ENCODE measurements at places on chromosomes 5 and 9.
A peak's percentile ranks its signal among the peaks of the same experiment; 100 is the strongest.

DNA sequence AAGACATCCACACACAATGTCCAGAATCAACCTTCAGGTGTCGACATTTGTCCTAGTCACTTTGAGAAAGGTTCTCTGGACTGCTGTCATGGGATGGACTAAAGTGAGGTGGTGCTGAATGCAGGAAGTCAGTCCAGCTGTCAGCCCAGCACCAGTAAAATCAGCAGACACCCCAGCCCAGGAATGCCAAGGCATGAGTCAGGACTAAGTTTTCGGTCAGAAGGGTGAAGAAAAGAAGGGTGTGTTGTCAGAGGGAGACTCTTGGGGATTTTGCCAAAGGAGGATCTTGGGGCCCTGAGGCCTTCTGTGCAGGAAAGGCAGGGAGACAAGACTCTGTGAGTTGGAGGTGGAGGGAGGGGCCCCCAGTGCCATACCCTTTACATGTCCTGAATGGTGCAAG is 69.0 kb upstream of the XPA start:
- DNase-seq, result no peak

GRCh38 chr5:154917757-154918156 is 20.3 kb downstream of the GEMIN5 start:
- DNase-seq, result no peak

GRCh38 chr5:161258438-161258837 is 288.1 kb downstream of the GABRB2 start:
- DNase-seq, result no peak

- no peak for DNase-seq
Measured at GRCh38 chr9:138043061-138043410, 165.5 kb downstream of the CACNA1B start.

DNA sequence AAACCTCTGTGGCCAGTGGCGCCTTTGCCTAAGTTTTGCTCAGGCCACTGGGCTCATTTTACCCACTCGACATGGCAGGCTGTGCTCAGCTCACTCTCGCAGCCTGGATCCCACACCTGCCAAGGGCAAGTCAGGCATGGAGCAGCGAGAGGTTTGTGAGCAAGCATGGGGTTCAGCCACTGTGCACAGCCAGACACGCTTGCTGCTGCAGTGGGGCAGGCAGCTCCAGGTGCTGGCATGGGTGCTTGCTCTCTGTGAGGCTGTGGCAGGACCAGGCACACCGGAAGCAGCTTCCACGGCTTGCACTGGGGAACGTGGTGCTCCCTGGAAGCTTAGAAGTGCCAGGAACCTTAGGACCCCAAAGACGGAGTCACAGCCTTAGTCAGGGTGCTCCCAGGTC is 470.1 kb downstream of the CDH9 start:
- DNase-seq, result no peak

DNA sequence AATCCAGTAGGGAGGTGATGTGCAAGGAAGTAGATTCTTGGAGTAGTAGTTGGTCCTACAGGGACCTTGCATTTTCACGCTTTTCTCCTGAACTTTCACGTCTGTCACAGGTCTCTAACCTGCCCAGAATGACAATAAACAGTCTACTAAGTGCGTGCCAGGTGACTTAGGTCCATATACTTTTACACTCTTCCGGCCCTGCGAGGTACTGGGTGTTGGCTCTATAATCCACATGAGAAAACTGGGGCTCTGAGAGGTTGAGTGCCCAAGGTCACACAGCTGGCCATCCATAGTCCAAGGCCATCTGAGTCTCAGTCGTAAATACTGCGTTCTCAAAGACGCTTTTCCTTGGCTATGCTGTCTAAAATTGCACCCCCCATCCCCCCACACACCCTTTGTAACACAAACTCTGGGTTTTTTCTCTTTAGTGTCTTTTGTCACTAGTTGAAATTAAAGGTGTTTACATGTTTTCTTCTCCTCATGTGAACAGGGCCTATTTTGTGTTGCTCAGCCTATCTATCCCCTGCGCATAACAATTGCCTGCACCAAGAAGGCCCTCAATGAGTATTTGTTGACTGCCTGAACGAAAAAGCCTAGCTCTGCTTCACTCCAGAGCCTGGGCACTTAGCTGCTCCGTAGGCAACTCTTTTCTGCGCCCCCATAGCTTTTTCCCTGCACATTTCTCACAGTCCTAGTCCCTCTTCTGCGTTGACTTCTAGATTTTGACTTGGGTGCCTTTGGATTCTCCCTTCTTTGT is 943 bp downstream of the SFXN1 start:
- no peak for DNase-seq

- no peak for DNase-seq
Measured at GRCh38 chr5:83179966-83180365, 102.6 kb downstream of the XRCC4 start.

GRCh38 chr5:163497315-163497714 is 8.1 kb upstream of the MAT2B start:
- no peak for DNase-seq

- DNase-seq, result peak; percentile 6
Measured at GRCh38 chr5:11234501-11234911, 473.5 kb upstream of the DAP start.

GRCh38 chr5:42854795-42855194 is 43.1 kb upstream of the SELENOP start:
- DNase-seq, result no peak

GRCh38 chr9:116569111-116569510 is 118.0 kb upstream of the TRIM32 start:
- DNase-seq, result no peak

- DNase-seq, result no peak
Measured at GRCh38 chr5:176814836-176815438, 4.6 kb downstream of the UNC5A start.

DNA sequence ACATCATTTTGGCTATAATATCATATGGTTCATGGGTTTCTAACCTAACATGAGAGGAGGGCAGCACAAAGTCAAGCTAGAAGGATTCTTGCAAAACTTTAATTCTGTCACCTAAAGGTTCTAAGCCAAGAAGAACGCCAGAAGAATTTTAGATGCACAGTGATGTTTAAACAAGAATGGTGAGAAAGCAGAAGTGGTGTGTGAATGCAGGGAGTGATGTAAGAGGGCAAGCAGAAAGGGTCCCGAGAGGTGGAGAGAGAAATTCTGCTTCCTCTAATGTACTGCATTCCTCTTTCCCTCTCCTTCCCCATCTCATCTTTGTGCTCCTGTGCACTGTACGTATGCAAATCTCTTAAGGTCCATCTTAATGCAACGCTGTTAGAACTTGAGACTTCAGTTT is 2.1 kb upstream of the TRMO start:
- no peak for DNase-seq

GRCh38 chr5:102832445-102832844 is 77.3 kb downstream of the PAM start:
- no peak for DNase-seq

- DNase-seq, result no peak
Measured at GRCh38 chr5:154849264-154849785, 1.1 kb downstream of the FAXDC2 start.

GRCh38 chr9:27379311-27380251 is 82.6 kb upstream of the EQTN start:
- DNase-seq, result no peak

DNA sequence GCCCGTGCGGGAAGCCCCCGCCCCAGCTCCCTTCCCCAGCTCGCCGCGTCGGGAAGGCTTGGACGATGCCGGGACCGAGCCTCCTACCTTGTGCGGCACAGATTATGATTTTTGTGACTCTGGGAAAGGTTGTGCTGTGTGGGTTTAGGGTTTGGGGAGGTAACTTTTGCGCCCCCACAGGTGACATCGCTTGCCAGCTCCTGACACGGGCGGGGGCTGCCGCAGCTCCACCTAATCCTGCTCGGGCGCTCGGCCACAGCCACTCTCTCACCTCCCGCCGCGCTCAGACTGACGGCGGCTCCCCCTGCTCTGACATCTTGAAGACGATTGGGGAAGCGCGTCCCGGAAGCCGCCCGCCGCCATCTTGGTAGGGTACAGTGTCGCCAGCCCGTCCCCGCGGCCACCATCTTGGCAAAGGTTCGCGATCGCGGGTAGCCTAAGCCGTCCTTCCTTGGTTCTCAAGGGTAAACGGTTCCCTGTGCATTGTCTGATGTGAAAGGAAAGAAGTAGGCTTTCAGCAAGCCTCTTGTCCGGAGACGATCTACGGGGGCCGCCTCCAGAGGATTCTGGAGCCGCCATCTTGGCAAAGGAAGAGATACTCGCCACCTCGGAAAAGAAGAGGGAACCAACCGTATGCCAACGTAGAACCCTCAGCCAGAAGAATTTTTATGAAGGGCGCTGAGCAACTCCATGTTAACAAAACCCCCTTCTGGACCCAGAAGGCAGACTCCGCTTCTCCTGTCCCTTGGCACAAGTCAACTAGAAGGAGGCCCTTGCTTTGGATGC is 1.8 kb upstream of the NR3C1 start:
- peak; percentile 92 for DNase-seq

DNA sequence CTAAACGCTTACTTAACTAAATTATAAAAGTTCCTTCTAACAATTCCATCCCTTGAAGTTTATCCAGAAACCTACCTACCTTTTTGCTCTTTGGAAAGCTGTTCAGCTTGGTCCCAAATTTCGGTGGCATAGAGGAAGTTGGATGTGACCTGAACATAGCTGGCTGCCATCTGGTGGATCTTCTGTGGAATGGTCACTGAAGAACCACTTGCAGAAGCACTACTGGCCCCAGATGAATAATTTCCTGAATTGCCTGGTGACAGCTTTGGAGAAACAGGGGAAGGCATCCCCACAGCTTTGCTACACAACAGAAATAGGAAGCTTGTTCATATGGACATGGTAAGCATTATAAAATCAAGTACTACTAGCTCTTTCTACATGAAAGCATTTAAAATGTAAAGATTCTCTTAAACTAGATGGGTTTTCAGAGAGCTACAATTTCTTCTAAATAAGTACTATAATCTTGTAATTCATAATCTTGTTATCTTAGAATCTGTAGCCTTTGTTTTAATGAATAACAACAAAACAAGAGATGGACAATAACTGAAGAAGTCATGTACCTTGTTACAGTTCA is 9.9 kb downstream of the LEAP2 start:
- DNase-seq, result peak; percentile 57

- DNase-seq, result no peak
Measured at GRCh38 chr5:76859591-76860247, 9.9 kb downstream of the S100Z start.

DNA sequence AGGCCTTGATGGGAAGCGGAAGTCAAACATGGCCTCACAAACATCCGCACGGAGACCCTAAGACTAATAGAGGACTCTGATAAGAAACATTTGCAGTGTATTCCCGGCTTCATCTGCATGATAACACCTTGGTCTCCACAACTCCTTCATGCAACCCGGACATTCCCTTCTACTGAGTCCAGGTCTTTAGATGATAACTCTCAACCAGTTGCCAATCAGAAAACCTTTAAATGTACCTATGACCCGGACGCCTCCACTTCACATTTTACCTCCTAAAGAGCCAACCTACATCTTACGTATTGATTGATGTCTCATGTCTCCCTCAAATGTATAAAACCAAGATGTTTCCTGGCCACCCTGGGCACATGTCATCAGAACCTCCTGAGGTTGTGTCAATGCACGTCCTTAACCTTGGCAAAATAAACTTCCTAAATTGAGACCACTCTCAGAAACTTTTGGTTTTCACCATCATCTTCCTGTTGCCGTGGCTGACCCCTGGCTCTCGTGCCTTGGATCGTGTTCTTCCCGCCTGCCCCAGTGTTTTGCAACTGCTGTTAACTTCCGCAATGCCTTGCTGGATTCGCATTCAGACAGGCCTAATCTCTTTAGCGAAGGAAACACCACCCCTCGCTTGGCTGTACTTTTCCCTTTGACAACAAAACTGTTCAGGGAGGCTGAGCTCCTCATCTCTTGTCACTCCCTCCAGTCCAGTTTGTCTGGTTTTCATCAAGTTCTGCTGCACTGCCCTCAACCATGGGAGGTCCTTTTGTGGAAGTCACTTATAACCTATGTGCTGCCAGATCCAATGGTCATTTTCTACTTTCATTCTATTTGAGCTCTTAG is 1.1 kb upstream of the DAP start:
- peak; percentile 53 for DNase-seq

- DNase-seq, result no peak
Measured at GRCh38 chr5:57986761-57987341, 473.0 kb downstream of the PLK2 start.

- DNase-seq, result no peak
Measured at GRCh38 chr9:94586316-94586715, 7.3 kb downstream of the FBP2 start.

DNA sequence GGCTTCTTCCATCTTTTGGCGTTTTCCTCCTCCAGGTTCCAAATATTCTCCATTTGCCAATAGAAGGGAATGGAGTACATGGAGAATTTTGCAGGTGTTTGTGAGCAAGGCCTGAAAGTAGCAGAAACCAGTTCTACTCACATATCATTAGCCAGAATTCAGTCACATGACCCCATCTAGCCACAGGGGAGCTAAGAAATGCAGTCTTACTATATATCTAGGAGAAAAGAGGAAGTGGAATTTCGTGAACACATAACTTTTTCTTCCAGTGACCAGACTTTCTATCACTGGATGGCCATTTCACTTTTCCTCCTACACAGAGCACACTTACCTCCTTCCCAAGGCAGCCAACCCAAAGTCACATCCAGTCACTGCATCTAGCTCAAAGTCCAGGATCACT is 55.1 kb downstream of the LOX start:
- no peak for DNase-seq

GRCh38 chr9:121219530-121219929 is 17.9 kb upstream of the RAB14 start:
- no peak for DNase-seq

GRCh38 chr9:8070779-8071444 is 271.3 kb upstream of the DMAC1 start:
- DNase-seq, result no peak

DNA sequence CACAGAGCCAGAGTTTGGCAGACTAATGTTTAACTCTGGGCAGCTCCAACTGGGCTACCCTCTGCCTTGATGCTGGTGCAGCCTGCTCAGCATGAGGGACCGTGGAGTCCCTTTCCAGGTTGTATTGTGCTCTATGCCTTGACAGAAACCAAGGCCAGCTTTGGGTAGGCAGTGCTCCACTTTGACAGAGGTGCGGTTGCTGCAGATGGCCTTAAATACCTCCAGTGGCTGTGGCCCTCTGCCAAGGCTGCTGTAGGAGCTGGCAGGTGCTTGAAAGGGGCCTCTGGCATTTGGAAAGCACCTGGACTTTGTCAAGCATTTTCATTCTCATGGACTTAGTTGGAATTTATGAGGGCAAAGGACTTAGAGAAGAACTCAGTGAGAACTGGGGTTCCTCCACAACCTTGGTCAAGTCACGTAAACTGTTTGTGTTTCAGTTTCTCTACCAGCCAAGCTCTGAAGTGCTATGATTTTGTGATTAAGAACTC is 249.7 kb upstream of the ZNF462 start:
- DNase-seq, result no peak

GRCh38 chr9:106869458-106869857 is 6.5 kb downstream of the ZNF462 start:
- no peak for DNase-seq

DNA sequence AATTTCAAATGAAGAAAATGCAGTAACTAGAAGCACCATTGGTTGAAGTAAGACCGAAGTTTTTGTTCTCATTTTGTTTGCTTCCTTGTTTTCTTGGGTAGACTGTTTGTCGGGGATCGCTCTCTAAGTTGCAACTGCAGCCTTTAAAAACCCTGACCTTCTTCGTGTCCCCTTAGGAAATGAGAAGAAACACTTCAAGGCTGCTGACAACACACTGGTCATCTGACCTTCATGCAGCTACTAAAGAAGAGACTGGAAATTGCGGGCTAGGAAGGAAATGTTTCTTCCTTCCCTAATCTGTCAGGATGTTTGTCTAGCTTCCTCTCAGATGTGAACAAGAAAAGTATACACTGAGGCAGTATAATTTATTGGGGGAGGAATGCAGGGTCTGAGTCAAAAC is 50.7 kb upstream of the CHSY3 start:
- no peak for DNase-seq

- no peak for DNase-seq
Measured at GRCh38 chr9:127496974-127497373, 45.7 kb downstream of the LRSAM1 start.
